HT1080 (cell line): ENCODE measurements at places on chromosomes 6 and 20.

DNA sequence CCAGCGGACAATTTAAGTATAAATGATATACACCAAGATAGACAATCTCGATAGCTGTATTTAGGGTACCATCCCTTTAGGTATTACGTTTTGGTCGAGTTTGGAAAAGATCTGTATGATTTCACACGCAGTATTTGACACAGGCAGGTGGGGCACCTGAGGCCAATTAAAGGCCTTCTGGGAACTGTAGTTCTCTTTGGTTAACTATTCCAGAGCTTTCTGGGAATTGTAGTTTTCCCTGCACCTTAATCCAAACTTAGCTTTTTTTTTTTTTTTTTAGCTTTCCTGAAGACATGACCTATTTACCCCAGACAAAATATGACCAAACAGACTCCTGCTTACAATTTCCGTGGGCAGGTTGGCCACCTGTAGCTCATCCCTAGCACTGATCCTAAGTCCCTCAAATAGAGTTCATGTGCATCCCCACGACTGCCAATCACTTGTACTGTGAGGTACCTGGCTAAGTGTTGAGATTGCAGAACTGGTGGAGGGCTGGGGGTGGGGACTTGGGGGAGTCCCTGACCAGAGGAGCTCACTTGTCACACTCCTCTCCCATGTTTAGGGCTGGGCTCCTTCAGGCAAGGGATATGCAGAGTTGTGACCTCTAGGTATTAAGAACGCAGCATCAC lies 999 bp upstream of the EHMT2 start:
- DNase-seq: peak; percentile 64

DNA sequence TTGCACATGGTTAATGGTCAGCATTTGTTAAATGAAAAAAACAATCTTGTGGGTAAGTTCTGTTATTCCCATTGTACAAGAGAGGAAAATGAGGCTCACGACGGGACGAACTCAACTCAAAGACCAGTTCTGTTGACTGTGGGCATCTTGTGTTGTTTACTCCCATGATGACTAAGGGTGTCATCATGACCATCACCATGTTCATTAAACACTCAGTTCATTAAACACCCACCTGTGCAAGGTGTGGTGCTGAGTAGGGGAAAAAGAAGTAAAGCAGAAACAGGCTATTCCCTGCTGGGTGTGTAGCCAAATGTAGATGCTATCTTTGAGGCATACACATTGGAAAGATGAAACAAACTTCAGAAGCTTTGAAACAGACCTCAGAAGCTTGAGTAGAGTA lies 4.5 kb downstream of the CHMP4B start:
- DNase-seq: no peak

DNA sequence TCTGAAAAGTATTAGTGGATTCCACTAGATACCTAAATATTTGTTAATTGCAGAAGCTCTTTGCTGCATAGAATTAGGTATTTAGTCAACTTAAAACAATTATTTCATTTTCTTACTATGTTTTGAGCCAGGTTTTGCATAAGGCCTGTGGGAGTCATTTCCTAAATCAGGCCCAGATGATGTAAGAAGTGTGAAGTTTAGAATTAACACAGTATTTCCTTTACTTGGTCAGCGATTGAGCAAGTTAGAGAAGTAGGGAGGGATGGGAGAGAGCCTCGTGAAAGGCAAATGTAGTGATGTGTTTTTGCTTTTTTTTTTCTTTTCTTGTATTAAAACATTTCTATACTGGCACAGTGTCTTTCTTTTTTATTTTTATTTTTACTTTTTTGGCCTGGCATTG lies 711.1 kb downstream of the HDGFL1 start:
- DNase-seq: no peak

- DNase-seq: no peak
Observed at GRCh38 chr6:118886641-118887040, 7.3 kb upstream of the ASF1A start.

DNA sequence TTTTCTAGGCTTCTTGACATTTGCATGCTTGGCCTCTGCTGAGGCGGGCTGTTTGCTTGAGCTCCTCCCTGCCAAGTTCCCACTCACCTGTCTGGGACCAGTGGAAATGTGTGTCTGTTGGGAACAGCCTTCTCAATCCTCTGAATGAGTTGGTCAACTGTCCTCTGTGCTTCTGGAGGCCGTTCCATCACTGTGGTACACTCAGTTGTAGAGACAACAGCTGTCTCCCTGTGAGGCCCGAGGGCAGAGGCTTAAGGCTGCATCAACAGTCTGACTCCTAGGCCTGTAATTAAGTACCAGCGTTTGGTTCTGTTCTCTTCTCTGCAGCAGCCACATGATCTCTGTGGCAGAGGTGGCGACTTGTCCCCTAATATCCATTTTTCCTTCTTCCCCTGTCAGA lies 110.9 kb downstream of the CDC5L start:
- DNase-seq: no peak

GRCh38 chr20:40997116-40997515 lies 31.5 kb upstream of the TOP1 start:
- DNase-seq: no peak
